Germinal center (tissue), 1 donor: ENCODE measurements at places on chromosomes 6 and 20.
A peak's percentile ranks its signal among the peaks of the same experiment; 100 is the strongest.

DNA sequence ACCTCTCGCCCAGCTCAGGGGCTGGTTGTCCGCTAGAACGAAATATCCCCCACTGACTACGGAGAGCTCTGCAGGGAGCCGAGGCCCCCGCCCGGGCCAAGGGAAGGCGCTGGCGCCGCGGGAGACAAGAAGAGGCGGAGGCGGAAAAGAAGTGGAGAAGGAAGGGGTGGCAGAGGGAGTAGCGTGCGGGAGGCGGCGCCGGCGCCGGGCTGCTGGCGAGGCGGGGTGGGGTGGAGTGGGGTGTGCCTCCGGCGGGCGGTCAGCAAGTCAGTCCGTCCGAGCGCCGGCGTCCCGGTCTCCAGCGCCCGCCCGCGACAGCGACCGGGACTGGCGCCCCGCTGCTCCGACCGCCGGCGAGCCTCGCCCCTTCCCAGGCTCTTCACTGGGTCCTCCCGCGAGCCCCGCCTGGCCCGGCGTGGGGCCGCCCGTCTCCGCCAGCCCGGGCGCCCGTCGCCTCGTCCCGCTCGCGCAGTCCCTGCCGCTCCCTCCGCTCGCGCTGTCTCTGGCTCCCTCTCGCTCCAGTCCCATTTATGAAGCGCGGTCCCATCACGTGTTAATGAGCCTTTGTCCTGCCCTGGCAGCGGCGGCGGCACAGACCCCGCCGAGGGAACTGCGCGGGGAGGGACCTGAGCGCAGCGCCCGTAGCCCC is at the start of gene CNR1:
CNR1 (minus strand) TSS at position 504 of the 649 bp plus-strand sequence. CDS start 21,073 bp downstream, outside the sequence.
- peak; percentile 57 for DNase-seq

GRCh38 chr6:120938876-120939472 is 395.3 kb downstream of the TBC1D32 start:
- DNase-seq = peak; percentile 17

DNA sequence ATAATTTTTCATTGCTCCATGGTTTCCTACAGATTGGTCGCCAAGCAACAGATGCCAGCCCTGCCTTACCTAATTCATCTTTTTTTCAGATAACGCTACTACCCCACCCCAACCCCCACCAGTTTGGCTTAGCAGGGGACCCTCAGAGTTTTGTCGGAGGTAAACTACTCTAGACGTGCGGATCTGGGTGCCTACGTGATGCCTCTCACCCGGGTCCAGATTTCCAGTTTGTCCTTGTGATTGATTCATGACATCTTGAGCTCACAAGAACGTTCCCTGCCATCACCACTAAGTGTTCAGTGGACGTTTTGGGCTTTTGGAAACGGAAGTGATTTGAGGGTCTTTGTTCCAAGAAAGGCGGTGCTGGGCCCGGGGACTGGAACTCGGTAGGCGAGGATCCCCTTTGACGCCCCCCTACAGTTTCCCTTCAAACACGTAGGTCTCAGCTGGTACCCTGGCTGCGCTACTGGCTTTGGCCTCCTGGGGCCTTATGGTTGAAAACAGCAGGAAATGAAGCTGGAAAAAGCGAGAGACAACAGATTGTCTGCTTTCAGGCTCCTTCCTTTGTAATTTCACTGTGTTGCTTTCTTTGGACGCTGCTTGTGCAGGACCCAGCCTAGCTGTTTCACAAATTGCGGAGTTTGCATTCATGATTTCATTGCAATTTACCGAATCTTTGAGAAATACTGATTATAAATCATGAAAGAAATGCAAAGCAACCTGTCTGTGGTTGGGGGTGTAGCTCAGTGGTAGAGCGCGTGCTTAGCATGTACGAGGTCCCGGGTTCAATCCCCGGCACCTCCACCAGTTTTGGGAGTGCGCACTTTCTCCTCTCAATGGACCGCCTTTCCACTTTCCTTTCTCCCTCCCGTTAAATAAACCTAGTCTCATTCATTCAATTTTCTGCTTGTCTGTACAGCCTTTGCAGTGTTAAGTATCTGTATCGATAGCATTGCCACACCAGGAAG is 81.0 kb downstream of the GPX5 start:
- peak; percentile 27 for DNase-seq

GRCh38 chr6:154726887-154727286 is 6.3 kb upstream of the SCAF8 start:
- no peak for DNase-seq

DNA sequence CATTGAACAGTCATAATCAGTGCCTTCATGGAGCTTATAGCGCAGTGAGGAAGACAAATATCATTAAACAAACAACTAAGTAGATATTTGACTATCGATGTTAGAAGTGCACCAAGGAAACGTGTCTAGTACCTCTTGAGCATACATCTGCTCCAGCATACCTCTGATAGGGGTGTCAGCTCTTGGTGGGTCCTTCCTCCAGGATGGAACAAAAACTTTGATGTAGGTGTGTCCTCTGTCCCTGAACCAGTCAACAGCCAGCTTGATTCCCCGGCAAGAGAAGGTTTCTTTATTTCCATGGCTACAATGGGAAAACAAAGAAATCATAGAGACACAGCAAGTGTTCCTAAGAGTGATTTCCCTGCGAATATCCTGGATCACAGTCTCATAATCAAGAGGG is 23.1 kb downstream of the ZC3H12D start:
- no peak for DNase-seq

- no peak for DNase-seq
Observed at GRCh38 chr20:63549019-63549418, 1.5 kb upstream of the SRMS start.

DNA sequence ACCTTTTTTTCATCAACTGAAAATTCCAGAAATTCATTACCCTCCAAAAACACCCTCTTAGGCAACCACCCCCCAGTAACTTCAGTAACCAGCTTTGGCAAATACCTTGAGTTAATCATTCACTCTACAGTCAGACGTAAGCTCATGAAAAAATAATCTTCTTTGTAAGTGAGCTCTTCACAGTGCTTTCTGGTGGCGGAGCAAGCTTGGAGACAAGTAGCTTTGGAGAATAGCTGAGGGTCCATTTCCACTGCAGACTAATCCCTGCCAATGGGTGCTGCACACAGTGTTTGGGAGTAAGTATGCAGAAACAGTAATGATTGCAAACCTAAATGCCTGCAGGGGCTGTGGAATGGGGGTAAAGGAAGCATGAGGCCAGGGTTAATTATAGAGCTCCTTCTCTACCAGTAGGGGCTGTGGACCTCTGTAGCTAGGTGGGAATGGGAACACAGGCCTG is 56.8 kb upstream of the HINT3 start:
- DNase-seq = no peak

DNA sequence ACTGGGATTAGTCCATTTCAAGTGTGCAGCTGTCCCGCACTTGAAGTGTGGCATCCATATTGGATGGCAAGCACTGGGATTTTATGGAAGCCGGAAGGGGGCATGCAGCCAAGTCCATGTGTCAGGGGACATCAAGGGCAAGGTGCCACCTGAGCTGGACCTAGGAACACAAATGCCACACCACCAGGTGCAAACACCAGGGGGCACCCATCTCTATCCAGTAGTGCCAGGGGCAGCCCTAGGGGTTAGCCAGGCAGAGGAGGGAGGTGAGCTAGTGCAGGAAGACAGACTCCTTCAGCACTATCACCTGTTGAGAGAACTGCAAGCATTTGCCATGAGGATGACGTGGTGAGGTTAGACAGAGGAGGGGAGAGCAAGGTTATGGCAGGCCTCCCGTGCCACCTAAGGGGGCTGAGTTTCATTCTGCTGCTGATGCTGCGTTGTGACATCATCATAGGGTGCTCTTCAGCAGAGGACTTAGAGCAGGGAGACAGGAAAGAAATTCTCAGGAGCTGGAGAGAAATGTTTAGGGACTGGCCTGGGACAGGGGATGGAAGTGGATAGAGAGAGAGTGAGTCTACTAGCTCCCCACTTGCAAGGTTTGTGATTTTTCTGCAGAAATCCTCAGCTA is 192.6 kb upstream of the SLC24A3 start:
- no peak for DNase-seq

DNA sequence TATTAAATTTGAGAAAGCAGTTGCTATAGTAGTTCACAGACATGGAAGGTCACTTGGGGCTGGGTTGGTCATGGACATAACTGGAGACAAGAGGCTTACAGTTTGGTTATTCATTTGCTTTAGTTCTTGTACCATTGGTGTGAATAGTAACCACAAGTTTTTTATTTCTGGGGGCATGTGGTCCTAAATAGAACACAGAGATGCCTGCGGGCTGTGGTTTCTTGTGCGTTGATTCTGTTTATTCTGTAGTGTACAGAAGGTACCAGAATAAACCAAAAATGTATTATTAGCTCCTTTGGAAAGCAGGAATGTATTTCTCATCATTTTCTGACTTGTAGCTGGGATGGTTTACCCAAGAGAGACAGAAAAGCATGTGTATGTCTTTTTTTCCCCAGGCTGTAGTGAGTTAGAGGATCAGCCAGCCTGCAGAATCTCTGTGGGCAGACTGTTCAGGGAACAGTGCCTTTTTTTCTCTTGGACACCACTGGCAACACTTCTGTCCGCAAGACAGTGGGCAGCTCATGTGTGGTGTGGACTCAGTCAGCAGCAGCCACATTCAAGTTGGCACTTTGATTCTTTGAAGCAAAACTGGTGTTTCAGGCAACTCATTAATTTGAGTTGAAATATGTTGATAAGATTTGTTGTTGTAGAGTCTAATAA is 122.1 kb downstream of the LRRC1 start:
- DNase-seq = no peak

DNA sequence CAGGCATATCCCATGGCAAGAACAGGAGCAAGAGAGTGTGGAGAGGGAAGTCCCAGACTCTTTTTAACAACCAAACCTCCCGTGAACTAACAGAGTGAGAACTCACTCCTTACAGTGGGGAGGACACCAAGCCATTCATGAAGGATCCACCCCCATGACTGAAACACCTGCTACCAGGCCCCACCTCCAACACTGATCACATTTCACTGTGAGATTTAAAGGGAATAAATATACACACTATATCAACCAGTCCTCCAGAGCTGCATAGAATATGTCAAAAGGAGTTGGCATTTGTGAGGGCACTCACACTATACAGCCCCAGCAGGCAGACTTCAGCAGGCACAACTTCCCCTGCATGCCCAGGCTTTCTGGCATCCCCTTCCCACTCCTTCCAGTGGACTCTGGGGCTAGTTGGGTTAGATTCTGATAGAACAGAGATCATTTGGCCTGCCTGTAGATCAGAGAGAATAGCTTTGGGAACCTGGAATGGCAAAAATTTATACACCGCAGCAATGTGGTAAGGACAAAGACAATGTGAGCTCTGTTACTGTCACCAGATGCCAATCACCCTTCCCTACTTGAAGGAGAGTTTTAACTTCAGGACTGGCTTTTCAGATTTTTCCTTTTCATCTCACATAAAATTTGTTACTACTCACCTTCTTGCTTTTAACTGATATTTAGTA is 25.2 kb upstream of the TENT5A start:
- no peak for DNase-seq

DNA sequence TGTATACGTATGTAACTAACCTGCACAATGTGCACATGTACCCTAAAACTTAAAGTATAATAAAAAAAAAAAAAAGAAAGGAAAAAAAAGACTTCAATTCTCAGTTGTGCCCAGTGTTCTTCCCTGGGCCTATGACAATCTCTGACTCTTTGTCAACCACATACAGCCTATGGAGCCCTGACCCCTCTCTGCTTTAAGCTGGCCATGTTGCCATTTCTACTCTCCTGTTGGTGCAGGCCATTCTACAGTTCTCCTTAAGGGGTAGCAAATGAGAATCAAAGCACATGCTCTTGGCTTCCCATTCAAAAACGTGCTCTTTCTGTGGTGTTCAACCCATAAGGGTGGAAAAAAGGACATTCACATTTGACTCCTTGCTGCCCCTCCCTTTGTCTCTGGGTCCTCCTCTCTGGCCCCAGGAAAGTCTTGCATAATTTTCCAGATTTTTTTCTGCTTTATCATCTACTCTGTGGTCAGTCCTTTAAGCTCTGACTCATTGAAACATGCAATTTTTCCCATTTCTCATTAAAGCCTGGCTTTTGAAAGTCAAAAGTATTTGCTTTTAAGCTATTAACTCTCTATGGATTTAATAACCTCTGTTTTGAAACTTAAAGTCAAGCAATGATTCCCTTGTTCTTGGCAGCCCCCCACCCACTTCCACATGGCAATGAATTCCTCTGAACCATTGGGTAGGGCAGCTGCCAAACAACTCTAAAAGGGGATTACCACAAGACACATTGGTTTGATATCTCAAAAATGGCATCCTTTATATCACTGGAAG is 208.6 kb upstream of the MCHR2 start:
- DNase-seq = no peak

DNA sequence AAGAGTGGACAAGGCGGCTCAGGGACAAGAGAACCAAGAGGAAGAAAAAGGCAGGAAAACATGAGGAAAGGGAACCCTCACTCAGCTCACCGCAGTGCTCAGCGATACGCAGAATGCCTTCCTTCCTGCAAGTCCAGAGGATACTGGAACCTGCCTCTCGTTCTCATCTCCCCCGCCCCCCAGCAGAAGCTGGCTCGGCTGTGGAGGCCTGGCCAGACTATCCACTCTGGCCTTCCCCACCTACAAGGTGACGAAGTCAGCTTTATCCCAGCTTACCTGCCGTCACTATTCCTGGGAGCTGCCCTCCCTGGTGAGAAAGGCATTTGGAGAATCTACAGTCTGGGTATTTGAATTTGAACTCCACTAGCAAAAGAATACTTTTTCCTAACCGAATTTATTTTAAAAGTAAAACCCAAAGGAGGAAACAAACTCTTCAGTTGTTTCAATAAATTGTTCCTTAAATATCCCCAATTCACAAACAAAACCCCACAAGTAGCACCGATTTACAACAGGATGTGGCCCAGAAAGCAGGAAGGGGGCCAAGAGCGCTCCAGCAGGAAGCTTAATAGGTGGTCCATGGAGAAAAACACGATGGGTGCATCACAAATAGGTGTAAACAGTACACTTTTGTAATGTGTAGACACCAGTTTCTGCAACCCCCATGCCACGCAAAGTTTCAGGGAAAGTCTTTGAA is 2.1 kb upstream of the DIDO1 start:
- no peak for DNase-seq

DNA sequence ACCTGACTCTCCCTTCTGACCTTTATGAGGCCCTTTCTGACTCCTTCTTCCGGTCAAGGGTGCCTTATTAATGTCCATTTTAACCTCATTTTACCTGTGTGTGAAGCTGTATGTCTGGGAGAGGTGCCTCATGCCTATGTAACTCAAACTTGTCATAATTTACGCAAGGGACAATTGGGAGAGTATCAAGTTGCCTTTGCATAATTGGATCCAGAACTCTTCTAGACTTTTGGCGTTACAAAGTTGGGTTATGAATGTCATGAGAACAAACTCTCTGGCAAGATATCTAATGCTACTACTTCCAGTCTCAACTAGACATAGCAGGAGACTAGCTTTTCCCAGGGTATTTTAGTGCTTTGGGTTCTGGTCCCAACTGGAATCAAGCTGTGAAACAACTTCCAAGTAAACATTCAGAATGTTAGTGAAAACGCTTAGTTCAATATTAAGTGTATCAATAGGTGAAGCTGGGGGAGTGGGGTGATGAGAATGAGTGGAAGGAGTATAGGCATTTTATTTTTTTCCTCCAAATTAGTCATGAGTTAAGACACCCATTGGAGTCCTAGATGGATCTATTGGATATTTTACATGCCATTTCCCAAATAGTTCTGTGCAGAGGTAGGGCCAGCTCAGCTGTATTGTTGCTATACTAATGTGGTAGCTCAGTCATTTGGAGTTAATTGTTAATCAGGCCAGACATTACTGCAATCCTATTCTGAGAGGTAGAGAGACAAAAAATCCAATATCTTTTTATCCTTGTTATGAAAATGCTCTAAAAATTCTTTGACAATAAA is 159.9 kb downstream of the TFAP2B start:
- no peak for DNase-seq

GRCh38 chr6:54451516-54451915 is 143.3 kb downstream of the TINAG start:
- DNase-seq = no peak

GRCh38 chr6:157981132-157981394 is 600 bp upstream of the SYNJ2 start:
- DNase-seq = no peak

GRCh38 chr6:128569732-128570679 is 49.6 kb upstream of the PTPRK start:
- DNase-seq = no peak
